Neural progenitor cell (in vitro differentiated cells): ENCODE measurements at places on chromosomes 5 and 9.
A peak's percentile ranks its signal among the peaks of the same experiment; 100 is the strongest.

DNA sequence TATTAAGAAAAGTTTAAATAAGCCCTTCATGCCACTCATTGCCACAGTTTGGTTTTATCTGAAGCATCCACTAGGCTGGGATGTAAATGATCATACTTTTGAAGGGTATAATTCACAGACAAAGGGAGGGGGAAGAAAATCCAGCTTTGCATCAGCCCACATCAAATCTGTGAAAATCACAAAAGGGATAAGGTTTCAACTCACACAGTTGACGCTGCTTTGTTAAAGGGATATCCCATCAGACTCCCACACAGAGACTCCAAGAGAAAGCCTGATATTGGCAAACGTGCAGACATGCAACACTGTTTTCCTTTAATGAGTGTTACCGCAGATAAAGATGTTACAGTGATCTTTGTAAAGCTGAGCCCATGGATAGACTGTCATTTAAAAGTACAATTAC is 602.9 kb downstream of the TLE1 start:
- DNase-seq, result peak; percentile 34

DNA sequence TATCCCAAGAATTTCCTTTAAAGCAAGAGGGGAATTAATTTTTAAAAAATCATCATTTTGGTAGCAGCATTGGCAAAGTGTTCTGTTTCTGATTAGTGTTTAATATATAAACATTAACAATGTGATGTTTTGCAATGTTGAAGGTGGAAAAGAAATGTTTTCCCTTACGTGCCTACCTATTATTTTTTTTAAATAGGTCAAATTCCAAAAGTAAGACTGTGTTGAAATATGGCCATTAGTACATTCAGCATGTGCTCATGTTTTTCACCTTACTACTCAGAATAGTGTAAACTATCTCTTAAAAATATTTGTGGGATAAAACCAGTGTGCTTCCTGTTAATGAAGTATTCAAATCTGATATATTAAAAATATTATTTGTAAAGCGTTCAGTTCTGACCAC is 3.3 kb downstream of the DOCK8 start:
- DNase-seq, result no peak

GRCh38 chr9:8880060-8880459 is 1080.5 kb upstream of the DMAC1 start:
- no peak for DNase-seq

GRCh38 chr9:38281917-38282316 is 110.6 kb upstream of the ALDH1B1 start:
- no peak for DNase-seq

DNA sequence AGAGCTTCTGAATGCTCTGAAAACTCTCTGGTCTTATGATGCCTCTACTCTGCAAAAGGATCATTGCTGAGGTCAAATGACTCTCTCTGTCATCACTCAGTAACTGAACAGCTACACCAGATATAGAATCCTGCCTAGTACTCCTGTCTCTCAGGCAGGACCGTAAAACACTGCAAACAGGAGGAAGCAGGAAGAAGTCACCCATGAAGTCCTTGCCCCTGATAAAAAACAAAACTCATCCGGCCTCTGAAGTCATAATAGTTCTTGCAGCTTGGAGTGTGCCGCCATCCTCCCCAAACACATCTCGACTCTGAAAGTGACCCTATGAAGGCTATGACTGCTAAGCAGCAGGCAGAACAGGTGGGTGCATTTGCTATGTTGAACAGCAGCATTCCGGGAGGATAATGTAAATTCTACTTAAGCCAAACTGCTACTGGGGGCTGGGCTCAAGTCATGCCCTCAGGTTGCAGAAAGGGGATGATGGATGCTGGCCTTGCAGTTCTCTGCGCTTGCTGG is 81.9 kb upstream of the FAM169A start:
- DNase-seq, result no peak

- DNase-seq, result no peak
Observed at GRCh38 chr5:23655674-23656073, 148.3 kb downstream of the PRDM9 start.

DNA sequence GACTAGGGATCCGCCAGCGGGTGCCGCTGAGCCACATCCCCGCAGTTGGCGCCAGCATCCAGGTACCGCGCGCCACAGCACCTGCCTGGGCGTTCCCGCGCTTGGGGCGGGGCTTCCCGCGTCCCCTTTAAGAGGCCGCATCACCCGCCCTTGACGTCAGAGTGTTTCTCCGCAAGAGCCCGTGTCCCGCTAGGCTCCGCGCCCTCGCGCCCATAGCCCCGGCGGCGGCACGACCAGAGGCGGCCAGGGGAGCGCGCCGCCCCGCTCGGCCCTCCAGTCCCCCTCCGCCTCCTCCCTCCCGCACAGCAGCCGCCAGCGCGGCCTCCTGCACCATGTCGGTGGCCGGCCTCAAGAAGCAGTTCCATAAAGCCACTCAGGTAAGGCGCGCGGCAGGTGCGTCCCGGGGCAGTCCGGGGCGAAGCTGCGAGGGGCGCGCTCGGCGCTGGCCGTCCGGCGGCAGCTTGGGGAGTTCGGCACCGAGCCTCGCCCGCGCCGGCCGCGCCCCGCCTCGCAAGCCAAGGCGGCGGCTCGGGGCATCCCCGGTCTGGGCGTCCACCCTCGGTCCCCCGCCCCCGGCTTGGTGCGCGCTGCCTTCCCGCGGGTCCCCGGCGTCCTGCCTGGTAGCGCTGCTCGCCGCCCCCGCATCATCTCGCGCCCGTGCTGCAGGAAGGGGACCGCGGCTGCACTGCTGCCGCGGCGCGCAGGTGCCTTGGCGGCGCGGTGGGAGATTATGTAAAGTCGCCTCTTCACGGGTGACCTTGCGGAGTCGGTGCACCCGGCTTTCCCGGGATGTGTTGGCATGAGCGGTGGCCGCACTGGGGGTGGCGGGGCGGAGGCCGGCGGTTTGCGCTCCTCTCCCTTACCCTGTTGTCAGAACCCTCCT is at the start of gene SH3GL2:
Gene SH3GL2 (plus strand): TSS at position 156 of the 883 bp plus-strand sequence.
- DNase-seq, result peak; percentile 80

DNA sequence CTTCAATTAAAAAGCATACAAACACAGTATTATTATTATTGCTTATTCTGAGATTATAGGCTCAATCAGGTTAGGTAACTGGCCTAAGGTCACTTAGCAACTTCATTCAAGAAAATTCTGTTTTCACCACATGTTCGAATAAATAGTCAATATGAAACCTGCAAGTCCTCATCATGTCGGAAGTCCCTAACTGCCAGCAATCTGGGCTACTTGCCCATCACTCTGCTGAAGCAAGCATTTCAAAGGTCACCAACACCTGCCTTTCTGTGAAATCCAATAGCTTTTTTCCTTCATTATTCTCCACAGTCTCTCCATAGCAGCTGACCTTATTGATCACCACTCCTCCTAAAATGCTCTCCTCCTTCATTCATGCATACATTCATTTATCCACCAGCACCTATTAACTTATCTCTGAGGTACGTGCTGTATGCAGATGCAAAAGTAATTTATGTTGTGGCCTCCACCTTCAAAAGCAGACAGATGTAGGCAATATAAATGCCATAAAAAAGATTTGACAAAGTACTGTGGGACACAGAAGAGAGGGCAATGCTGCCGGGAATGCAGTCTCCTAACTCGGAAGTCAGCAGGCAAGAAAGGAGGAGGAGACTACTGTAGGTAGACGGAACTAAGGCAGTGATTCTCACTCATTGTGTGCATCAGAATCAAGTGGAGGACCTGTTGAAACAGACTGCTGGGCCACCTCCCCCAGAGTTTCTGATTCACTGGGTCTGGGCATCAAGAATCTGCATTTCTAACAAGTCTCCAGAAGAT is 310.9 kb downstream of the BNC2 start:
- DNase-seq, result no peak

DNA sequence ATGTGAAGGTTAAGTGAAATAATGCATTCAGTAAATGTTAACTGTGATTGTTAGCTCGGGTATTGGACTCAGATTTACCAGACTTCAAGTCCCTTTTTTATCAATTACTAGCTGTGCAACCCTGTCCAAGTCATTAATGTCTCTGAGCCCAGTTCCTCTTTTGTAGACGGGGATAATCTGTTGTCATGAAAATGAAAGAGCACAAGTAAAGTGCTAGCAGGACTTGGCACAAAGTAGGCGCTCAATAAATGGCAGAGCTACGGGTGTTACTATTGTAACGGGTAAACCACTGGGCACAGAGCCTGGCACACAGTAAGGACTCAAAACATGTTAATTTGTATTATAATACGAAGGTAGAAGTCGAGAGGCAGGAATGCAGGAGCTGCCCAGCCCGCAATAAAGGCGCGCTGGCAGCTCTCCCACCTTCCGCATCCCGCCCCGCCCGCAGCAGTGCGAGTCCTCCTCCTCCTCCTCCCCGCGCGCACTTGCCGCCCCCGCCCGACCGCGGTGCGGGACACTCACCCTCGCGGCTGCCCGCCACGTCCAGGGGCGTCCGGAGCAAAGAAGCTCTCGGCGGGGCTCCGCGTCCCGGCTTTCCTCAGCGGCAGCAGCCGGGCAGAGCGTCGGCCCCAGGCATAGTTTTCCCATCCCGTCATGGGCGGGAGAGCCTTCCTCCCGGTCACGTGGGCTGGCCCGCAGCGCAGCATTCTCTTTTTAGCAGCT is at the start of gene C1QTNF2:
Gene C1QTNF2 (minus strand): TSS at position 637 of the 723 bp plus-strand sequence. CDS start 15,615 bp downstream, outside the sequence.
- peak; percentile 78 for DNase-seq

- no peak for DNase-seq
Observed at GRCh38 chr5:149773291-149774095, 43.4 kb downstream of the PPARGC1B start.
